LHCN-M2 (cell line): ENCODE measurements at places on chromosomes 2 and 18. TPM values are rescaled to one million over a fixed set of nuclear protein-coding genes. Genes with fewer than 3 reads are reported as not detected.

- no peak for DNase-seq
Observed at GRCh38 chr2:233025706-233026105, 6.8 kb upstream of the NEU2 start.

GRCh38 chr2:71556692-71557250, 103.4 kb downstream of the DYSF start:
- DNase-seq = no peak

DNA sequence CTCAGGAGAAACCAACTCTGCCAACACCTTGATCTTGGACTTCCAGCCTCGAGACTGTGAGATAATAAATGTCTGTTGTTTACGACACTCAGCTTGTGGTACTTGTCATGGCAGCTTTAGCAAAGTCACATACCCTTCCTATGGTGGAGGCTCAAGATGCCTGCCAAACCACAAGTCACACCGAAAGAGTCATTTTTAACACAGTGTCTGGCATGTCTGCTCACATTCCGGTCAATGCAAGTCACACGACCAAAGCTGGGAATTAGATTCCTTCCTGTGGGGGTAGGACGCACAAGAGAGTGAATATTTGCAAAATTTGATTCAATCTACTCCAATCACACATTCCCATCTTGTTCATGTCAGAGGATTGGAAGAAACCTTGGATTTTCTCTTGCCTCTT, 24.6 kb downstream of the KCNE4 start:
- DNase-seq = peak; percentile 78

- DNase-seq = no peak
Observed at GRCh38 chr18:39607034-39607433, 2041.4 kb upstream of the CELF4 start.

RPL37A gene
- 829 and 905 TPM in 2 replicates for total RNA-seq

DNA sequence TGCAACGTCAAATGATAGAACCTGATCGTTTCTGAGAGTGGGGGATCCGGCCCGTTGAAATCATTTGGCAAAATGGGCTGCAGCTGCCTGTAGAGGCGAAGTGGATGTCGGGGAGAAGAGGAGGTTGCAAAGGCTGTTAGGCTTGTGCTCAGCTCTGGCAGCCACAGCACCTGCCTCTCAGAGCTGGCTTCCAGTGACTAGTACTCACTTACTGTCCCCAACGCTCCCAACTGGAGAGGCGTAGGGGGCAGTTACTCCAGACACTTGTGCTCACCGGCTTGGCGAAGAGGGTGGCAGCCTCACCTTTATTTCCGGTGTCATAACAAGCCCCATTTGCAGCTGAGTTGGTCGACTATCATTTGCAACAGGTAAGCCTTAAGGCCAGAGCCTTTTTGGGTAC, 37.9 kb downstream of the NCK2 start:
- DNase-seq = no peak

DNA sequence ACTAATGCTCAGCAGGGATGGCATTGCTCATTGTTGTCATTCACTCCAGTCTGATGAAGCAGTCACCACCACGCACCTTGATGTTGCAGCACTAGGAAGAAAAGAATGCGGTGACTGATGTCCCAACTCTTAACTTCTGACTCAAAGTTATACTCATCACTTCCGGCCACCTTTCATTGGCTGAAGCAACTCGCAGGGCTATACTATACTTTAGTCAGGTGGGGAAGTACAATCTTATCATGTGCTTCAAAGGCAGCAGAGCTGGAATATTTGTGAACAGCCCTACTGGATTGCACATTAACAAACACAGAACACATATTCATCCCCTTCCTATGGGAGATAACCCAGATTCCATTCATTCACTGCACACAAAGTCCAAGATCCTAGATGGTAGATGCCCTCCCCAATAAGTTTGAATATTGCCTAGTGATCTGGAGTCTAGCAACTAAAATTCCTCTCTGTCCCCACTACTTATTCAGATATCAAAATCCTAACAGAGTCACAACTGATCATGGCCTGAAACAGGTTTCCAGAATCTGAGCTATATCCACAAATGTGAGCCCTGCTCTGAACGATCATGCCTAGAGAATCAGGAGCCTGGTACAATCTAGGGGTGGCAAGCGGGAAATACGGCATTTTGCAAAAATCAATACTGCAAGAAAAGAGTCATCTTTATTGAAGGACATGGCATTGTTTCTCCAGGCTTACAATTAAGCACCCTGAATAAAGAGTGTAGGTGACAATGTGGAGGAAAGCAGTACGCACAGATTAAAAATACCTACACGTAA, 3.4 kb upstream of the SPATS2L start:
- DNase-seq = peak; percentile 68

SERPINB4 gene
- total RNA-seq = not detected in 2 replicates

- peak; percentile 93 for DNase-seq
Observed at GRCh38 chr2:85308896-85309555, 18.8 kb downstream of the TGOLN2 start.

- peak; percentile 85 for DNase-seq
Observed at GRCh38 chr2:45241061-45241561, 231.9 kb upstream of the SIX2 start.

GRCh38 chr2:162963156-162963555, 124.6 kb upstream of the KCNH7 start:
- DNase-seq = no peak

GRCh38 chr2:60544954-60545560, 8.4 kb downstream of the BCL11A start:
- no peak for DNase-seq

- DNase-seq = no peak
Observed at GRCh38 chr2:175123254-175123653, 44.7 kb downstream of the ATF2 start.

GRCh38 chr2:148124271-148124670, 103.4 kb downstream of the MBD5 start:
- DNase-seq = peak; percentile 7

DNA sequence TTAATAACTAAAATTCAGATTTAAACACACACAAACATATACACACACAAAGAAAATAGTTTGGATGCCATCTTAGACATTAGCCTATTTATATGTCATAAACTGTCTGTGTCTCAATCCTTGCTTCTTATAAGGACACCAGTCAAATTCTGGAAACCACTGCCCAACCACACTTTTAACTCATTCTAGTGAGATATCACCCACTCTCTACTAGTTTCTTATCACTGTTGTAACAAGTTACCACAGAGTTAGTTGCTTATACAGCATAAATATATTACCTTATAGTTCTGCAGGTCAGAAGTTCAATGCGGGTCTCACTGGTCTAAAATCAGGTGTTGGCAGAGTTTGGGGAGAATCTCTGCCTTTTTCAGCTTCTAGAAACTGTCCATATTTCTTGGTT, 239.1 kb downstream of the MTX2 start:
- no peak for DNase-seq

EGR4 gene
- total RNA-seq = not detected in 2 replicates

SRSF7 gene
- 178 and 208 TPM in 2 replicates for total RNA-seq

GRCh38 chr2:231696004-231696367, 12.3 kb upstream of the PTMA start:
- no peak for DNase-seq

DNA sequence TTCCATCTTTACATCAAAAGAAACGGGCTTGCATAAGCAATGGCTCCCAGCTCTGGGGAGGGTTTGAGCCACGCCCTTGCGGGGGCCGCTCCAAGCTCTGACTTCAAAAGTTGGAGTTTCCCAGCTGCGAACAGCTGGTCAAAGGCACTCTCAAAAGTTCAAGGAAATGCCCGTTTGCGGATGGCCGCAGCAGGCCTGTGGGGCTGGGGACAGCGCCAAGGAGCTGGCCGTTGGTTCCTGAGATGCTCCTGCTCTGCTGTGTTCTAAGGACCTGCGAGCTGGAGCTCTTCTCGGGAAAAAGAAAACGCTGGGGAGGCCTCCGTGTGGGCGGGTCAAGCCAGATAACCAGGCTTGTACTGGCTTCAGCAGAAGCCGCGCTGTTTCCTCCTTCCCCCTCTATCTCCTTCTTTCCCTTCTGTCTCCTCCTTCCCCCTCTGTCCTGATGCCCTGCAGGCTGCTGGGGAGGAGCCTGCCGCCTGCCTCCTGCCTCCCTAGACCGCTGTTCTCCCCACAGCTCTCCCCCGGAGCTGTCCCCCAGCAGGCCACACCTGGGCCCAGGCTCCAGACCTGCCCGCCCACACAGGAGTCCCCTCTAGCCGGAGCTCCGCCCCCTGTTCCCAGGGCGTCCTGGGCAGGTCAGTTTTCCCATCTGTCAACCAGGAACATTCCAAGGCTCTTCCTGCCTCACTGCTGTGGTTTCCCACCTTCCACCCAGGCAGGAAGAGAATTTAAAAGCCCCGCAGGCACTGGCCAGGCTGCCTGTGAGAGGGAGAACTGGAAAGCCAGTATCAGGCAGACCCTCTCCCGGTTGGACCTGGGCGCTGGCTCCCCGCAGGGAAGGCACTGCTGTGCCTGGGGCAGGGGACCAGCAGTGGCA, 14.1 kb downstream of the KLF11 start:
- peak; percentile 77 for DNase-seq

- DNase-seq = no peak
Observed at GRCh38 chr18:7902399-7902839, 335.3 kb downstream of the PTPRM start.

ANKRD30BL gene
- not detected in 2 replicates for total RNA-seq

DNA sequence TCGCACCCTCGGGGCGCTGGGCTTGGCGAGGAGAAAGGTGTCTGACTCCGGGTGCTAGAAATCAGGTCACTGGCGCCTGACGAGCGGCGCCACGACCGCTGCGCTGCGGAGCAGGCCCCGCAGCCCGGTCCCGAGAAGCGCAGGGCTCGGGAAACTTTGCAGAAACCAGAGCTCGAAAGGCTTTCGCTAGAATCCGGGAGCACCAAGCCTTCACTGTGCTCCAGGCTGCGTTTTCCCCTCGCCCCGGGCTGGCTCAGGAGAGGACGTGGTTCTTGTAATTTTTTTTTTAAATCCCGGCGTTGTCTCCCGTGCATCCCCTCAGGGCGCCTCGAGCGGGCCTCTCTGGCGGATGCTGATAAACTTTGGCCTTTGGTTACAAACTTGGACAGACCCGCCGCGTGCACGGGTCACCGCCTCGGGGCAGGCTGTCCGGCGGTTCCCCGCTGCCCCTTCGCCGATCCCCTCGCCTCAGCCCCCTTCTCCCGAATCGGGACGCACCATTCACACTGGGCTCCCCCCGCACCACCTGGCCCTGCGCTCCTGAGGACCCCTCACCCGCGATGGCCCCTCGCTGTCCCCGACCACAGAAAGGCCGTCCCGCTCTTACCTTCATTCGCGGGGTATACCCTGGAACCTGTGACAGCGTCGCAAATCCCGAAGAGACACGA, 419 bp downstream of the EPHA4 start:
- peak; percentile 33 for DNase-seq

RAX gene
- total RNA-seq = not detected in 2 replicates

DNA sequence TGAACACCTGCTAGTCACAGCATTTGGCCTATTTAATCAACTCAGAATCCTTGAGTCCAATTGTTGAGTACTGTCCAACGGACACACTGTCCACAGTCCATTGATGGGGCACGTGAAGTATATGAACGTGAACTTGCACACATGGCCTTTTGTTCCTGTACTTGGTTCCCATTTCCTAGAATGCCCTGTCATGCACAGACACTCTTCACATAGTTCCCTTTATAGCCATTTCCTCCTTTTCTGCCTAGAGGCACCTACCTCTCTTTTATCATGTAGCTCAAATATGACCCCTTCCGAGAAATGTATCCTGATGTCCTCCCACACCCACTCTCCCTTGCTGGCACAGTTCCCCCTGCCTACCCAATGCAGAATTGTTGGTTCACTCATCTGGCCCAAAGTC, 8.7 kb upstream of the CRYGA start:
- no peak for DNase-seq

SKOR2 gene
- total RNA-seq = not detected in 2 replicates

GRCh38 chr18:79193826-79194225, 124.6 kb downstream of the ATP9B start:
- no peak for DNase-seq

GRCh38 chr2:209322041-209322440, 101.8 kb upstream of the MAP2 start:
- DNase-seq = no peak

COL4A3 gene
- not detected in 2 replicates for total RNA-seq
